RWPE1 (cell line): ENCODE measurements at places on chromosomes 16 and 17.

- no peak for DNase-seq
Measured at GRCh38 chr16:13291591-13292333, 390.4 kb downstream of the SHISA9 start.

DNA sequence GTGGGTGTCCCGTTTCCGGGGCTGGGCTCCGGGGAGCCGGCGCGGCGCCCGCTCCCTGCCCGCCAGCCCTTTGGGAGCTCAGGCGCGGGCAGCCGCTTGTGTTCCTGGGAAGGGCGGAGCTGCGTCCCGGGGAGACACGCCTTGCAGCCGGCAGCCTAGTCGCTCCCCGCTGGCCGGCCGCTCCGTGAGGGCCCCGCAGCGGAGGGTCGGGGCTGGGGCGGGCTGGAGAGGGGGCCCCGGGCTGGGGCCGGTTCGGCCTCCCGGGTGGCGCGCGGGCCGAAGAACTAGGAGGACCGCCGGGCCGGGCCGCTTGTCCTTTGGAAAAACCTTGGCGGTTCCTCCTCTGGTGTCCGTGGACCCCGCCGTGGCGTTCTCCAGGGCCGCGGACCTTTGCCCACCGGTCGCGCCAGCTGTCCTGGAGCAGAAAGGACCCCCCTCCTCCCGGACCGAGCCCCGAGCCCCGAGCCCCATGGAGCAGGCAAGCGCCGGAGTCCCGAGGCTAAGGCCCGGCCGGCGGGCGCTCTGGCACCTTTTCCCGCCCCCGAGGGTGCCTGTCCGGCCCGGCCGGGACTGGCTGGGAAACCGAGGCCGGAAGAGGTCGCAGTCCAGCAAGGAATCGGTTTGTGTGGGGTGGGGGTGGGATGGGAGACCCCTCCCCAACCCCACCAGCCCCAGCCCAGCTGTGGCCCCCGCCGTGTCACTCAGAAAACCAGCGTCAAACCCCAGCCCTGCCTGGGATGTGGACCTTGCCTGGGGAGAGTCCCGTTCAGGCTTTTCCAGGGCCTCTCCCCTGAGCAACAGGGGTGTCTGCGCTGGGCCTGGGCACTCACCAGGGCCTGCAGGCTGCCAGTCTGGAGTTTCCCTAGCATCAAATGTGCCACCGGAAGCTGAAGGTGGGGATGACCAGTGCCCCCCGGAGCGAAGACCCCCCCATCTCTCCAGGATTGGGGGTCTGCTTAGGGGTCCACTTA is 6.8 kb upstream of the TBC1D3B start:
- peak; percentile 72 for DNase-seq

DNA sequence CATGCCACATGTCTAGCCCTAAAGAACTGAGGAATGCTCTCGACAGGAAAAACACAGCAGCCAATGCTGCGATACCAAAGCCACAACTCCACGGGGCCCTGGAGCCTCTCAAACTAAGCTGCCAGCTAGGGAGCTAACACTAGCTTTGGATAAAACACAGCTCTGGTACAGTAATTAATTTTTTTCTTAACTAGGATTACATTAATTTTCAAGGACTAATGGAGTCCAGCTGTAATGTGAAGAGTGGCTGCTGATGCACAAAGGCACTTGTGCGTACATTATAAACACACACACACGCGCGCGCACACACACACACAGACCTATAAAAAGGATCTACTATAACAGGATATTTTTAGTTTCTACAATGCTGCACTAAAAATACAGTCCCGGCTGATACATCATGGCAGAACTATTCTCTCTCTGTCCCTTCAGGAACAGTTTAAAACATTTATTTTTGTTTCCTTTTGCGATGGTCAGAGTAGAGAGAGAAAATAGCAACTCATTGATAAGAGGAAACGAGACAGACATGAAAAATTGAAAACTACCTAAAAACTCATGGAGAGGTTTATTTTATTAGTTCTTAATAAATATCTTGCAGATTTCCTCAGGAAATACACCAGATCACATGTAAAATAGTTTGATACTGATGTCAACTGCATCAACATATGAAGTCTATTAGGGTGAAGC is 88.5 kb downstream of the SMG6 start:
- no peak for DNase-seq

DNA sequence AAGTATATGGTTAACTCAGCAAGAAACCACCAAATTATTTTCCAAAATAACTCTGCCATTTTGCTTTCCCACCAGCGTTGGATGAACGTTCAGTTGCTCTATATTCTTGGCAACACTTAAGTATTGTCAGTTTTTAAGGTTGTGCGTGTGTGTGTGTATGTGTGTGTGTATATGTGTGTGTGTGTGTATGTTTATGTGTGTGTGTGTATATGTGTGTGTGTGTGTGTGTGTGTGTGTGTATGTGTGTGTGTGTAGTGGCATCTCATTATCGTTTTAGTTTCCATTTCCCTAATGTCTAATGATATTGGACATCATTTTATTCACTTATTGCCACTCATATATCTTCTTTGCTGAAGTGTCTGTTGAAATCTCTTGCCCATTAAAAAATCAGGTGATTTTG is 11.2 kb upstream of the SMTNL2 start:
- DNase-seq = no peak

GRCh38 chr17:147796-148740 is 10.7 kb downstream of the SCGB1C2 start:
- DNase-seq = no peak

GRCh38 chr17:68676856-68677255 is 75.7 kb upstream of the FAM20A start:
- DNase-seq = no peak

- no peak for DNase-seq
Measured at GRCh38 chr16:13629704-13630103, 290.2 kb upstream of the ERCC4 start.

DNA sequence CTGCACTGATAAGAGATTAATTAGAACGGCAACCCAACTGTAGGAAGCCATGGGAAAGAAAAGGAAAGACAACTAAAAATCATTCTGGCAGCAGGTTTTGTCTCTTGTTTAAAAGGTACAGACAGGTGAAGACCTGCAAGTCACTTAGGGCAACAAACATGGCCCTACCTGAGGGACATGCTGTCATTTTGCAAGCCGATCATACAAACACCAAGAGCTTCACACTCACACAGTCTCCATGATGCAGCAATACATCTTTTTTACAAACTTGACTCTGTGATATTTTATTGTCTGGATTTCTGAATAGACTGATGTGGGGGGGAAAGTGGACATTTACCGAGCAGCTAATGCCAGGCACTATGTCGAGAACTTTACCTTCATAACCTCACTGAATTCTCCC is 101.8 kb downstream of the PARN start:
- no peak for DNase-seq

- no peak for DNase-seq
Measured at GRCh38 chr16:31496670-31497069, 11.5 kb downstream of the RUSF1 start.

DNA sequence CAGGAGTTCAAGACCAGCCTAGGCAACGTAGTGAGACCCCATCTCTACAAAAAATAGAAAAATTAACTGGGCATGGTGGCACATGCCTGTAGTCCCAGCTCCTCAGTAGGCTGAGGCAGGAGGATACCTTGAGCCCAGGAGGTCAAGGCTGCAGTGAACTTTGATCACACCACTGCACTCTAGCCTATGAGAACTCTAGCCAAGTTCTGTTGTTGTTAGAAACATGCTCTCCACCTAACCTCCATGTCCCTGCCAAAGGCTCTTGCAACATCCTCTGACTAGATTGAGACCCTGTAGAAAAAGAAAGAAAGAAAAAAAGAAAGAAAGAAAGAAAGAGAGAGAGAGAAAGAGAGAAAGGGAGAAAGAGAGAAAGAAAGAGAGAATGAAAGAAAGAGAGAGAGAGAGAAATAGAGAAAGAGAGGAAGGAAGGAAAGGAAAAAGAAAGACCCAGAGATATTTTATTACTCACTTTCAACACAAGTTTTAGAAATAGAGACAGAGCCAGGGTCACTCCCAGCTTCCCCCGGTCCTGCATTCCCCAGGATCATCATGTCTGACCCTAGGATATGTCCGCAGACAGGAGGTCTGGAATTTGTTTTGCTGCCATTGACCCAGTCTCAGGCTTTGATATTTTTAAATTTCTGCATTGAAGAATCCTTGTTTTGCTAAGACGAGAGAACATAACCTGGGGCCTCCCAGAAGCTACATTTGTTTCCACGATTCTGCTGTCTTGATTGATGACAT is 376.5 kb upstream of the CDH5 start:
- no peak for DNase-seq

DNA sequence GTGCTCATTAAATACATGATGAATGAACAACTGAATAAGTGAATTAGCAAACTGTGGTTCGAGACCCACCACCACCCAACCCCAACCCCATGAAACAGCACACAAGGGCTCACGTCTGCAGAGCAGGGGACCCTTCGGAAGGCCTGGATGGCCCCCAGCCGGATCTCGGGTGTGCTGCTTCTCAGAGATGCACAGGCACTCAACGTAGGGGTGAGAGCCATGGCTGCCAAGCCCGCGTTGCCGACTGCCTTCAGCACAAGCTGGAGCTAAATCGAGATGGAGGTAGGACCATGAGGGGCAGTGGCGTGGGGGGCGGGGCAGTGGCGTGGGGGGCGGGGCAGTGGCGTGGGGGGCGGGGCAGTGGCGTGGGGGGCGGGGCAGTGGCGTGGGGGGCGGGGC is 93.2 kb downstream of the LITAF start:
- no peak for DNase-seq

GRCh38 chr17:75875182-75875939 is 3.0 kb downstream of the TRIM47 start:
- no peak for DNase-seq

- DNase-seq = peak; percentile 40
Measured at GRCh38 chr17:1485423-1486376, 6.8 kb downstream of the MYO1C start.

GRCh38 chr16:55661941-55662643 is 6.3 kb downstream of the SLC6A2 start:
- DNase-seq = peak; percentile 53

GRCh38 chr17:39562976-39563375 is 44.7 kb downstream of the NEUROD2 start:
- DNase-seq = no peak

DNA sequence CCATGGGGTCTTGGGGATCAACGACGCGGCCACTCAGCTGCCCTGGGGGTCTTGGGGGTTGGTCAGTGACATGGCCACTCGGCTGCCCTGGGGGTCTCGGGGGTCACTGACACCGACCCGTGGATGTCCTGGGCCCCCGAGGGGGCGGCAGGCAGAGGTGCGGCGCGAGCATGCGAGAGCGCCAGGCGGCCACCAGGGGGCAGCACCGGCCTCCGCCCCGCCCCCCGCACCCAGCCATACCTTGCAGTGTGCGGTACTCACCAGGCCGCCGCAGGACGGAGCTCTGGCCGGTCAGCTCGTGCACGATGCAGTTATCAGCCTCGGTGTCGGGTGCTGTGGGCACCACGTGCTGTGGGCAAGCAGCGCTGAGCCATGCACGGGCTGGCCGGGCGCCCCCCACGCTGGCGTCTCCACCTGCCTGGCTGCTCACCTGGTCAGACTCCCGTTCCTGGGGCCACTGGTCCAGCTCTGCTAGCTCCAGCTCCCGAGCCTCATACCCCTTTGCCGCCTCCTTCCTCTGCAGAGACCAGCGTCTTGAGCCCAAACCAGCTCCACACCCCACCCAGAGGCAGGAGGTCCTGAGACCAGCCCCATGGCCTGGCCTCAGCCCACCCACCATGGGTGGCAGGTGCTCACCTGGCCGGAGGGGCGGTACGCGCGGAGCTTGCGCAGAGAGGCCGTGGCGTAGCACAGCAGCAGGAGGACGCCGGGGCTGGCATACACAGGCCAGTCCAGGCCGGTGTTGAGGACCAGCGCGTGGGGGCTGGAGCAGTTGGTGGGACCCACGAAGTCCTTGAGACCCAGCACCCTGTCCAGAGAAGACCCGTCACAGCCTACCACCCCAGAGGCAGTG is 31.2 kb downstream of the CTU2 start:
- peak; percentile 75 for DNase-seq

GRCh38 chr17:72034000-72034399 is 86.8 kb upstream of the SOX9 start:
- no peak for DNase-seq

DNA sequence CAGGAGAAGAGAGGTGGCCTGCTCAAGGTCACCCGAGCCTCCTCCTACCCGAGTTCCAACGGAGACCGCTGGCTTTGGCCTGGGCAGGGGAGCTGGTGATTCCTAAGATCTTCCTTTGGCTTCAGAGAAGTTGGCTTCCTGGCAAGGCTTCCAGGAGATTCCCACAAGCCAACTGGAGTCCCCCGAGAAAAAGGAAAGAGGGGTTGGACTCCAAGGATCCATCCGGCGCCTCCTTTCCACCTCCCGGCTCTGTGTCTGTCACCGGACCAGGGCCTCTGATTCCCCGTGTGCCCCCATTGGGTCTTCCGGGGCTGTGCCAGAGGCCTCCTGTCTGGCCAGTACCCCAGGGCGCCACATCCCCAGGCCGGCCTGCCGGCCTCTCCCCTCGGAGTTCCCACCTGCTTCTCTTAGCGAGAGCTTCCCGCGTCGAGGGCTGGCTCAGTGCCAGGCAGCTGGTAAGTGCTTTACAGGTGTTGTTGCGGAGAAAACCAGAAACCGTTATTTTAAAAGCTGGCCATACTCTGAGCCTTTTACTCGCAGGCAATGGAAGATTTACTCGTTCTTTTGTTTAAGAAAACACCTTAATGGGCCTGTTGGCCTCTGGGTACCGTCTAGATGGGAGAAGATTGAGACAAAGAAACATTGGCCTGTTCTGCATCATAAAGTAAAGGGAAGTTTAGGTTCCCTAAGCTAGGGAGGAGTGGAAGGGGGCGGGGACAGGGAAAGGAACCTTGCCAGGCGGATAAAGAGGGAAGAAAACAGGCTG is 258.4 kb upstream of the SDK2 start:
- DNase-seq = no peak

- DNase-seq = no peak
Measured at GRCh38 chr17:60439501-60439900, 17.2 kb downstream of the CHCT1 start.

- DNase-seq = peak; percentile 93
Measured at GRCh38 chr17:83109793-83110645, 30.6 kb downstream of the METRNL start.

- no peak for DNase-seq
Measured at GRCh38 chr17:44977065-44977464, 9.0 kb upstream of the C1QL1 start.

DNA sequence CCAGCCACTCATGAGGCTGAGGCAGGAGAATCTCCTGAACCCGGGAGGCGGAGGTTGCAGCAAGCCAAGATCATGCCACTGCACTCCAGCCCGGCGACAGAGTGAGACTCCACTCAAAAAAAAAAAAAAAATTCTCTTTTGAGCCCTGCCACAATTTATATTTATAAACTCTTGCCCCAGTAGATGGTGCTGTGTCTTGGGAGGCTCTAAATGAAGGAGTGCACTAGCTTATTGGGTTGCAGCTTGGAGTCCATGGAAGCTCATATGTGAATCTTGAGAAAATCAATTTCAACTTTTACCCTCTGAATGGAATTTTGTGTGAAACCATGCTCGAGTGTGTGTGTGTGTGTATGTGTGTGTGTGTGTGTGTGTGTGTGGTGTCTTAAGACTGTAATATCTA is 420.1 kb downstream of the HS3ST4 start:
- no peak for DNase-seq

- DNase-seq = no peak
Measured at GRCh38 chr16:24589997-24590396, 50.6 kb downstream of the RBBP6 start.

- no peak for DNase-seq
Measured at GRCh38 chr17:27332047-27332393, 38.1 kb downstream of the WSB1 start.
